SIG-M5 (cell line): ENCODE measurements at places on chromosomes 13 and 19.

DNA sequence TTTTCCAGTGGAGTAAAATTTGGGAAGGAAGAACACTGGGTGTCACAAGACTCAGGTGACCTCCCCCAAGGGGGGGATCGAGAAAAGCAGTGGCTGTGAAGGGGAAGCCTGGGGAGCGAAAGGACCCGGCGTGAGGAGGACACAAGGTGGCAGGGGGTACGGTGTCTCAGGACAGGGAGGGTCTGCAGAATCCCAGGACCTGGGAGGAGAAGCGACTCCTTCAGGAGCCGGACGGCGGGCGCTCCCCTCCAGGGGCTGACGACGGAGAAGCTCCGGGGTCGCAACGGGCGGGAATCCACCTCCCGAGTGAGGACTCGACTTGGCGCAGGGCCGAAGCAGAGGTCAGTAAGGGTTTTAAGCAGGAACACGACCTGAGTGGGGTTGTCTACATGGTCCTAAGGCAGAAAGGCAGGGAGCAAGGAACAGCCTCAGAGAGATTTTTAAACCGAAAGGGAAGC lies 529 bp downstream of the ZNF836 start:
- DNase-seq = no peak

DNA sequence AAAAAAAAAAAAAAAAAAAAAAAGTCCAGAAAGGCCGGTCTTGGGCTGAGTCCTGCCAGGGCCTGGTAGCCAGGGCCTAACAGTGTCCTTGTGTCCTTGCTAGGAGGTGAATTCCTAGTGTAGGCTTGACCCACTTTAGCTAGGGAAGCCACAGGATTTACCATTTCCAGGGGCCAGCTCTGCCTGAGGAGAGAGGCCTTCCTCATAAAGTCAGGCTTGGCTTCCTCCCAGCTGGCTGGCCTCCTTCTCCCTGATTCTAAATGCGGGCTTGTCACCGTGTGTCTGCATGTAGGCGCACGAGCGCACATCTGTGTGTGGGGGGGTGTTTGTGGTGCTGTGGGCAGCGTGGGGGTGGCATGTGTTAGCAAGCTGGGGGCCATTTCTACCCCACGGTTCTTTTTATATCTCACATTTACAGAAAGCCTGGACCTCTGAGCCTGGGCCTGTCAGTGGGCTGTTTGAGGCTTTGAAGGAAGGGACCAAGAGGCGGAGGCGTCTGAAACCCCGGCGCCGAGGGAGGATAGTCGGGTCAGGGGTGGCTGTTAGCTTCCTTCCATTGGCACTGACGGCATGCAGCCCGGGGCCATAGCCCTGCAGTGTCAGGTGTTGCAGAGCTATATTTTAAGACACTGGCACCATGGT lies 31.7 kb downstream of the IER2 start:
- no peak for DNase-seq

DNA sequence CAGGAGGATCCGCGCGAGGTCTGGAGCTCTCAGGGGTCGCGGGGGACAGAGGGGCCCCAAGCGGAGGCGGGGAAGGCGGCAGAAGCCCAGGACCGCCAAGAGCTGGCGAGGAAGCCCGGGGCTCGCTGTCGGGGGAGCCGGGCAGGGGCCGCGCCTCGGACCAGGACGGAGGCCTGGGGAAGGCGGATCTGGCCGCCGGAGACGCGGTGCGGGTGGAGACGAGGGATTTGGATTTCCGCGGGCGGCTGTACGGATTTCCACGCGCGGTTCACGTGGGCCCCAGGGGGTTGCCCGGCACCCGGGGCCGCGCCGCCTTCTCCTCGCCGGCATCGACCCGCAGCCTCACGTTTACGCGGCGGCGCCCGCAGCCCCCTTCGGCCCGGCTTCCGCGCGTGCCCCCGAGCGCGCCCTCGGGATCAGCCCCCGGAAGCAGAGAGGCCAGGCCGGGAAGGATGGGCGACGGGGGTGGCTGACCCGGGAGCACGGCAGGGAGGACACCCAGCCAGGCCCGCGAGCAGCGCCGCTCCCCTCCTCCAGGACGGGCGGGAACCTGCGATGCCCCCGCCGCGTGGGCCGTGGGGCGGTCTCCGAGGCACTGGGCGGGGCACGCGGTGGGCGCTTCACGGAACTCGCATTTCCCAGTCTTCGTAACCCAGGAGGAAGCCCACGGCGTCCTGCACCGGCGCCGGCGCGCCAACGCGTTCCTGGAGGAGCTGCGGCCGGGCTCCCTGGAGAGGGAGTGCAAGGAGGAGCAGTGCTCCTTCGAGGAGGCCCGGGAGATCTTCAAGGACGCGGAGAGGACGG lies 4.7 kb downstream of the F7 start:
- no peak for DNase-seq

DNA sequence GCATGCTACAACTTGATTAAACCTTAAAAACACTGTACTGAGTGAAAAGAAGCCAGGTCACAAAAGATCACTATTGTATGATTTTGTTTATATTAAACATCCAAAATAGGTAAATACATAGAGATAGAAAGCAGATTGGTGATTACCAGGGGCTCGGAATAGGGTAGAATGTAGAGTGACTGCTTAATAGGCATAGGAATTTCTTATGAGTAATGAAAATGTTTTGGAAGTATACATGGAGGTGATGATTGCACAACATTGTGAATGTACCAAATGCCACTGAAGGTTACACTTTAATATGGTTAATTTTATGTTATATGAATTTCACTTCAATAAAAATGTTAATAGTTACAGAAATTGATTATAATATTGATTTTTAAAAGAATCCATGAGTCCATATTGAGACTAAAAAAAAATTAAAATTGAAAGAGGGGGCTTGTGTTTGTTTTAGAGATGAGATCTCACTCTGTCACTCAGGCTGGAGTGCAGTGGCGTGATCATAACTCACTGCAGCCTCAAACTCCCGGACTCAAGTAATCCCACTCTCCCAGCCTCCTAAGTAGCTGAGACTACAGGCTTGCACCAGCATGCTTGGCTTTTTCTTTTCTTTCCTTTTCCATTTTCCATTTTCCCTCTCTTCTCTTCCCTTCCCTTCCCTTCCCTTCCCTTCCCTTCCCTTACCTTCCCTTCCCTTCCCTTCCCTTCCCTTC lies 85.1 kb downstream of the FNDC3A start:
- DNase-seq = no peak

DNA sequence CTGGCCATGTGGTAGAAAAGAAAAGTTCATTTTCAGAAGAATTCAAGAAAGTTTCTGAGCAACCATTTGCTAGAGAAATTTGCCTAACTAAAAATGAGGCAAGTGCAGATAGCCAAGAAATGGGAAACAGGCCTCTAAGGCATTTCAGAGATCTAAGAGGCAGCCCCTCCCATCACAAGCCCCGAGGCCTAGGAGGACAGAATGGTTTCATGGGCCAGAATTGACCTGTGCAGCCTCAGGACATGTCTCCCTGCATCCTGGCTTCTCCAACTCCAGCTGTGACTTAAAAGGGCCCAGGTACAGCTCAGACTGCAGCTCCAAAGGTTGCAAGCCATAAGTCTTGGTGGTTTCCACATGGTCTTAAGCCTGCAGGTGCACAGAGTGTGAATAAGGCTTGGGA lies 3.3 kb upstream of the ZNF546 start:
- no peak for DNase-seq

- no peak for DNase-seq
Observed at GRCh38 chr13:87153371-87153770, 517.8 kb upstream of the SLITRK5 start.

GRCh38 chr13:31887286-31887685 lies 144.3 kb upstream of the FRY start:
- no peak for DNase-seq

DNA sequence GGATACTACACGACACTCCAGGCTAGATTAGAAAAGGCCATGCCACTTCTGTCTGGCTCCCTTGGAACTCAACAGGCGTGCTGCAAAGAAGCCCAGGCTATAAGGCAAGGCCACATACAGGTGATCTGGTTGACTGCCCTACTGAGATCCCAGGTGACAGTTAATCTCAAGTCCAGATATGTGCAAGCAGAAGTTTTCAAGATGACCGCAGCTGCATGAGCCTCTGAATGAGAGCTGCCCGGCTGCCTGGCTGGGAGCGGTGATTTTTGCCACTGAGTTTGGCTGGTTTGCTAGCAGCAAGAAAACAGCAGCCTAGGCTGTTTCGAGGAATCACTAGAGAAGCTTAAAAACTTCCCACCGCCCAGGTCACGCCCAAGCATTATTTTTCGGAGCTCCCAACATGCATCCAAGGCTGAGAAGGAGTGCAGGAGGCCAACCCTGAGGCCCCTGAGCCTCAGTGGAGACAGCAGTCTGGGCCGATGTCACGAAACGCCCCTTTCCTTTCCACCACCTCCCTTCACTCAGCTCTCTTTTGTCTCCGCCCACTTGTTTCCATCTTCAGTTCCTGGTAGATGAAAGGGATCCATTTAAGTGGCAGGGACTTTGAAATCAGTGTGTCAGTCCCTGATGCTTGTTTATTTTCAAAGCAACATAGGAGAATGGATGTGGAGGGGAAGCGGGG lies 14.0 kb upstream of the URI1 start:
- no peak for DNase-seq

DNA sequence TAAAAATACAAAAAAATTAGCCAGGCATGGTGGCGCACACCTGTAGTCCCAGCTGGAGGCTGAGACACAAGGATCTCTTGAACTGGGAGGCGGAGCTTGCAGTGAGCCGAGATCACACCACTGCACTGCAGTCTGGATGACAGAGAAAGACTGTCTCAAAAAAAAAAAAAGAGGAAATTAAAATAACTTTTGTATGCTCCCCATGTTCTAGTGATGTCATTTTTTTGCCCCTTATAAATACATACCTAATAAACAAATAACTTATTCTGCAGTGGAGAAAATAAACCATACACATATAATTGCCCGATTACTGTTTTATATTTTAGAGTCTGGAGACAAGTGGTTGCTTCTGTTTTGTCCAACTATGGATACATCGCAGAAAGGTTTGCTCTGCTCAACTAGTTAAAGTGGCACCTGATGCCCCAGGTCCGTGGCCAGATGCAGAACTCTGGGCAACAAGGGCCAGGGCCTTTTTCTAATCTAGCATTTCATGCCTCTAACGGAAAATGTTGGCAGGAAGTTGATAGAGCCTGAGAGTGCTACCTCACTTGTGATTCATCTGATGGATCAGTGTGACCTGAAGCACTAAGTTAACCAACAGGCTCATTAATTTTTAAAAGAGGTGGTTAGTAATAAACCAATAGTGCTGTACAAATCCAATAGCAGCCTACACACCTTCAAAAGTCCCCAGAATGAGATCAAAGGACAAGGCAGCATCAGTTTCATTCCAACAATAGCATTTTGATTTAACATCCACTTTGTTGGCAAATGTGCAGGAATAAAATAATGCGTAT lies 18.8 kb downstream of the UBE2L5 start:
- DNase-seq = no peak

DNA sequence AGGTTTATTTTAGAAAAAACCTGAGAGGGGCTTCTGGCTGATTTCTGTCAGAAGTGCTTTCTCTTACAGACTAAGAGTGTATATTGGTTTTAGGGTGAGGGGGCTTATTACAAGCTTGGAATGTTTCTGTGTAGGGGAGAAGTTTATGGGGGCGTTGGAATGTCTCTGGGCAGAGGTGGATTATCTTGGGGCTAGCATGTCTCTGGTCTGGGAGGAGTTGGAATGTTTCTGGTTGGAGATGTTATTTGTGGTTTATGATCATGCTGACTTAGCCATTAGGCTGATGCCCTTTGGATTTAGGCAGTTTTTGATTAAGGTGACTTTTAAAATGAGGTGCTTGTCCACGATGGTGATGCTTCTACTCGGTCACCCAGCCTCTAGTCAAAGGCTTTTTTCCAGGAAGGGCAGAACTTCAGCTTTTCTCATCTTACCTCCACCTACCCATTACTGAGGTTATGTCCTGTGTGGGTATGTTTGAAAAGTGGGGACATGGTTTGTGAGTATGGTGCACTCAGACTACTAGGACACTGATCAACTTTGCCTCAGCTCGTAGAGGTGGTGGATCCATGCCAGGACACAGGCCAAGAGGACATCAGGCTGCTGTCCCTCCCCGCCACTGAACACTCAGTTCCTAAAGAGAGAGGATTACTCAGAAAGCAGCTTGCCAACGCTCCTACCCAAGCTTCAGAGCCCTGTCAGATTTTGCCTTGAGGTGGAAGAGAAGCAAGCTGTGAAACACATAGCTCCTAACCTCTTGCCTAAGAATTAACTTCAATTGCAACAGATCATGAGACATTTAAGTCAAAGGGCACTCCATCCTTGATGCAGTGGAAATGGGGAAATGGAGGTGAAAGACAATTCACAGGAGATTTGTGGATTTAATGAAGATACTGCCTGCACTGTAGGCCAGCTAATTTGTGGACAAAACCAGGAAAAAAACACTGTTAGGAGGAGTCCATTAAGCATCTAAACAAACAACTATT lies 63.6 kb downstream of the ZNF44 start:
- DNase-seq = no peak

GRCh38 chr13:21012841-21013681 lies 48.3 kb downstream of the LATS2 start:
- DNase-seq = no peak

DNA sequence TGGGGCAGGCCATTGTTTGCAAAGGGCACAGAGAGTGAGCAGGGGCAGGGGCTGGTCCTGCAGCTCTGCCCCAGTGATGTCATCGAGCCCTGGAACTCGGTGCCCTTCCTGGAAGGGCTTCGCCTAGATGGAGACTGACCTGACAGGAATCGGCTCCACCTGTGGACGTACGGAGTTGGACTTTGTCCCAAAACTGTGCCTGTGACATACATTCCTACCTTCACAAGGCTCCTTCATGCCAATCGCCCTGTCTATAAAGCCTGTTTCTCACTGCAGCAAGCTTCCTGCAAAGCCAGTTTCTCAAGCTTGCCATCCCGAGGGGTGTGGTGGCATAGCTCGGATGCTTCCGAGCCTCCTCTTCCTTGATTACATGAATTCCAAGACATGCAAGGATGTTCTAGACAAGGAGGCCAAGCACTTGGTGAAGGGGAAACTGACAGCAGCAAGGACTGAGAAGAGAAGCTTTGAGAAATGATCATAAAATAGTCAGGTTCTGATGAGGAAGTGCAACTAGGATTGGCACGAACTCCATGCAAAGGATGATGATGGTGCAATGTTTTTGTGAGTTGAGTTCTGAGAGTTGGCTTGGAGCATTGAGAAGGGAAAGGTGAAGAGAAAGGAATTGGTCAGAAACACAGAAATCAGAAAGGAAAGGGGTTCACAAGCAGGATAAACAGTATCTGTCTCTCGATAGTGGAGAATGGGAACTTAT lies 73.6 kb upstream of the STK24 start:
- DNase-seq = peak; percentile 29

- DNase-seq = no peak
Observed at GRCh38 chr13:20891768-20892167, 10.8 kb downstream of the XPO4 start.

GRCh38 chr19:1967087-1967608 lies 26.2 kb downstream of the CSNK1G2 start:
- DNase-seq = no peak

- DNase-seq = no peak
Observed at GRCh38 chr19:6092329-6093286, 17.7 kb downstream of the RFX2 start.

DNA sequence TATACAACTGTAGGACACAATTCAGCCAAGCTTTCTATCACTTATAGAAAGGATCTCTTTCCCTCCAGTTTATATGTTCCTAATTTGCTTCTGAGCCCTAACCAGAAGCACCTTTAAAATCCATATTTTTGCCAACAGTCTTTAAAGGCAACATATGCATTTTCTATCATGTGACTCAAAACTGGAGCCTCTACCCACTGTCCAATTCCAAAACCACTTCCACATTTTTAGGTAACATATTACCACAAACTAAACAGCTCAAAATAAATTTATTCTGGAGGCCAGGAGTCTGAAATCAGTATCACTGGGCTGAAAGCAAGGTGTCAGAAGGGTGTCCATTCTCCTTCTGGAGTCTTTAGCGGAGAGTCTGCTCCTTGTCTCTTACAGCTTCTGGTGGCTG lies 15.9 kb upstream of the EFNB2 start:
- no peak for DNase-seq

GRCh38 chr13:88248393-88248792 lies 577.2 kb downstream of the SLITRK5 start:
- DNase-seq = no peak
